ENCODE measurements at places on chromosomes 13 and 19. TPM values are rescaled to one million over a fixed set of nuclear protein-coding genes. Genes with fewer than 3 reads are reported as not detected.

DNA sequence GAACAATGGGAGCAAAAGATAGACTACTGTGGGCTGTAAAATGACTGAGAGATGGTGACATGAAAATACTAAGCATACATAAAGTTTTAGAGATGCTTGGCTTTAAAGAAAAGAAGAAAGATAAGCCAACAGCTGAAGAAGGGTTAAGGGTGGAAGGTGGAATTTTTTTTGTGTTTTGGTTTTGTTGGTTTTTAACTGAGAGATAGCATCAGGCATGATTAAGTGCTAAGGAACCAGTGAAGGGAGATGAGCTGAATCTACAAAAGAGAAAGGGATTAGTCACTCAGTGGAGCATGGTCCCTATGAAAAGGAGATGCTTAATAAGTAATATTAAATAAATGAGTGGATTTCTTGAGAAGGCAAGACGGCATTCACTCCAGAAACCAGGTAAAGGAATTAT is 12.5 kb upstream of the TBC1D4 start:
- H3K4me1 ChIP-seq, result no peaks in the 10 kb centered on the region
- H3K4me3 ChIP-seq, result no peak overlapping the region
- H3K27ac ChIP-seq, result no peak overlapping the region
- H3K36me3 ChIP-seq, result no peaks in the 10 kb centered on the region
- no peak for DNase-seq

GRCh38 chr13:95060014-95060519 is 241.2 kb downstream of the ABCC4 start:
- H3K4me3 ChIP-seq, result no peak overlapping the region
- no peaks in the 10 kb centered on the region for H3K36me3 ChIP-seq
- no peak overlapping the region for H3K27ac ChIP-seq
- peak; percentile 14 for DNase-seq
- H3K27me3 ChIP-seq, result no peaks in the 10 kb centered on the region
- H3K4me1 ChIP-seq, result no peaks in the 10 kb centered on the region

DNA sequence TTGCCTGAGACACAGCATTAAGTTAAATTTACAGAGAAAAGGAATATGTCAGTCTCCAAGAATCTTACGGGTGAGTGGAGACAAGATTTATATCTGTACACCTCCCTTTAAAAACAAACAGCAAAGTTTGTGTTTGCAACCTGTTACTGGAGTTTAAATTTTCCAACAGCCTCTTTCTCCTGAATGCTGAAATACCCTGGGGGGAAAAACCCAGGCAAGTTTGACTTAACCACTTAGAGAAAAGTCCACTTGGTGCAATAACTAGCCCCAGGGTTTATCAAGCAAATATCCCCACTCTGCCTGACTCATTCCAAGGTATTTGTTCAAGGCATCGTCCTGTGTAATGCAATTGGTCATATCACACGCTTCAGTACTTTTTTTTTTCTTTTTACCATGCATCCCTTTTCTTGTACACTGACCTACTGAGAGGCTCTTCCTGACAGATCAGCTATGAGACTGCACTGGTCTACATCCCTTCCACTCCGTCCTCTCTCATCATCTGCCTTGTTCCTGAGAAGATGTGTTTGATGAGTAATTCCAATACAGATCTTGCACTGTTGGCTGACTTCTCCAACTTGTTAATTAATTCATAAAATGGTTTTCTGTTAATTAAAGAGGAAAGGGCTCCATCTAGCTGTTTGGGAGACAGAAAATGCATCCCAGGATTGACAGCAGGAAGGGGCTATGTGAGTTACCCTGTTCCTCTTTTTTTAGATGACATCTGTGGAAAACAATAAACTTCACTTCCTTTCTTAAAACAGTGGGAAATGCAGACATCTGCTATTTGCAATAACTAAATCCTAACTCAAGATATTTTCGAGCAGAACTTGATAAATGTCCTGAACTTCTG is 212.5 kb upstream of the IRS2 start:
- no peaks in the 10 kb centered on the region for H3K36me3 ChIP-seq
- DNase-seq, result peak; percentile 65
- no peak overlapping the region for H3K4me3 ChIP-seq
- H3K4me1 ChIP-seq, result peaks cover 7% of the 10 kb centered on the region
- H3K27me3 ChIP-seq, result no peaks in the 10 kb centered on the region
- H3K27ac ChIP-seq, result no peak overlapping the region

DNA sequence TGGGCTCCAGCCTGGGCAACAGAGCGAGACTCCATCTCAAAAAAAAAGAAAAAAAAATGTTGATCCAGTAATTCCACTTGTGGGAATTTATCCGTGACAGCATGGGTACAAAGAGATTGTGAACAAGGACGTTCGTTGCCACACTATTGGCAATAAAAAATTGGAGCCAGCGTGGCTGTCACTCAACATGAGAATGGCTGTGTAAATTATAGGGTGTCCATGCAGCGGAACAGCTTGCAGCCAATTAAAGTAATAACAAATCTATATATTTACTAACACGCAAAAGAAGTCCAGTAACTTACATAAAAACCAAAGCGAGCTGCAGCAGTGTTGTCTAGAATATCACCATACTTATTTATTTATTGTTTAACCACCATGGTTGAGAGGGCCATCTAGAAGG is 19.3 kb downstream of the DPF1 start:
- no peak for DNase-seq
- H3K4me1 ChIP-seq, result peaks cover 25% of the 10 kb centered on the region
- no peak overlapping the region for H3K4me3 ChIP-seq
- H3K27ac ChIP-seq, result no peak overlapping the region
- H3K36me3 ChIP-seq, result peaks cover 39% of the 10 kb centered on the region

DNA sequence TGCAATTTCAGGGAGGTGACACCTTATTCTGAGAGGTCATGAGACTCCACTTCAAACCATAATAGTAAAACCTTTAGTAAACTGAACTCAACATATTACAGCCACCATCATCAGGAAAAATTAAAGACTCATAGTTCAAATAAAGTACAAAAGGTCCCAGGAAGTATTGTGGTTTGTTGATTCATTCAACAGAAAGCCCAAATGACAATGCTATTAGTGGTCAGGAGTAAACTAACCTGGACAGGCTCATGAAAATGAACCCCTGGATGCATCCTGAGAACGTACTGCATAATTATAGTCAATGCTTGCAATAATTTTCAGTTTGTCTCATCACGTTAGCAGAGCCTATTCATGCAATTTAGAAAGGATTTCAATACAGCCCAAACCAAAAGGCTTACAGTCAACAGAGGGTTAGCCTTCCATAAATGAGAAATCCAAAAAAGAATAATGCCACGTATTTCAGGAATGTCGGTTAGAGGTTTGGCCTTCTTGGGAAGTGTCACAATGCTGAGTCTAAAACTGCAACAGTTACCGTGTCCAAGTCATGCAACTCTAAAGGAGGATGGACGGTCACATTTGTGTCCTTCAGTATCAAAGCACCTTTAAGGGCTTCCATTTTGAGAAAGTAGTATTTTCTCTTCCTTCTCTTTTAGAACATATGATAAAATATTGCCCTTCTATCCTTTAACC is 280.8 kb downstream of the ABCC4 start:
- H3K36me3 ChIP-seq, result no peaks in the 10 kb centered on the region
- H3K27ac ChIP-seq, result no peak overlapping the region

DNA sequence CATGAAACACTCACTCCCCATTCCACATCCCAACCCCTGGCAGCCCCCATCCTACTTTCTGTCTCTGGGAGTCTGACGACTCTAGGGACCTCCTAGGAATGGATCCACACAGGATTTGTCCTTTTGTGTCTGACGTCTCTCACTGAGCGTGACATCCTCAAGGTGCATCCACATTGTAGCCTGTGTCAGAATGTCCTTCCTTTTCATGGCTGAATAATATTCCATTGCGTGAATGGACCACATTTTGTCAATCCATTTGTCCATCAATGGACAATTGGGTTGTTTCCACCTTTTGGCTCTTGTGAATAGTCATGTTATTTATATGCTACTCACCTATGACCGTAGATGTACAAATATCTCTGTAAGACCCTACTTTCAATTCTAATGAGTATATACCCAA is 16.8 kb upstream of the NMRK2 start:
- no peak overlapping the region for H3K4me3 ChIP-seq
- no peak for DNase-seq
- H3K36me3 ChIP-seq, result no peaks in the 10 kb centered on the region
- no peak overlapping the region for H3K27ac ChIP-seq
- no peaks in the 10 kb centered on the region for H3K4me1 ChIP-seq

- H3K27me3 ChIP-seq, result no peaks in the 10 kb centered on the region
- H3K4me3 ChIP-seq, result no peak overlapping the region
- H3K36me3 ChIP-seq, result peaks cover 28% of the 10 kb centered on the region
- no peak for DNase-seq
Measured at GRCh38 chr19:12763100-12763499, 11.5 kb downstream of the BEST2 start.

GRCh38 chr19:30781047-30781446 is 408.9 kb downstream of the ZNF536 start:
- peaks cover 18% of the 10 kb centered on the region for H3K4me1 ChIP-seq
- H3K27ac ChIP-seq, result peak overlapping the region; percentile 13
- H3K4me3 ChIP-seq, result no peak overlapping the region
- no peaks in the 10 kb centered on the region for H3K36me3 ChIP-seq
- no peaks in the 10 kb centered on the region for H3K27me3 ChIP-seq

DNA sequence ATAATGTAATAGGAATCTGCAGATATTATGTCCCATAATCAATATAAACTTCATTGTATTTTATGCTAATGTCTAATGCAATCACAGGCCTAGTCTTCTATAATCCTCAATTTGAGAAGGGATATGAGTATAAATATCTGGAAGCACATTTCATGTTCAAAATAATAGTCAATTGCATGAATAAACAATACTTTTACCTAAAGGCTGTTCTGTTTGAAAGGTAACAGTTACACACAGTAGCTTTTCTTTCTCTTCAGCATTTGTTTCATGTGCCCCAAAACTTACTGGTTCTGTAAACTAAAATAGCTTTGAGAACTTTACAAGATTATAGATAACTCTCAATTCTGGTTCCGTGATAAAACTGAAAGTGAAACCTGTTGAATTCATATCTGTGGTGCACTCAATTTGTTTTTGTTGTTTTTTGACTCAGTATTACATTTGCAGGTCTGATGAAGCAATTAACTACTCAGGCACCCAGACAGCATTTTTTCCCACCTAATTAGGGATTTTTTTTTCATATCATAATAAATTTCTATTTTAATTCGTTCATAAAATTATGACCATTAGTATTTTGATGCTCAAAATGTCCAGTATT is 1193.8 kb downstream of the SLITRK1 start:
- no peaks in the 10 kb centered on the region for H3K36me3 ChIP-seq
- H3K4me1 ChIP-seq, result no peaks in the 10 kb centered on the region
- peak; percentile 8 for DNase-seq
- H3K4me3 ChIP-seq, result no peak overlapping the region
- H3K27me3 ChIP-seq, result no peaks in the 10 kb centered on the region
- H3K27ac ChIP-seq, result no peak overlapping the region

- H3K27me3 ChIP-seq, result no peaks in the 10 kb centered on the region
- H3K27ac ChIP-seq, result no peak overlapping the region
- no peaks in the 10 kb centered on the region for H3K4me1 ChIP-seq
- DNase-seq, result no peak
- no peak overlapping the region for H3K4me3 ChIP-seq
Measured at GRCh38 chr13:43246382-43246781, 223.0 kb downstream of the DNAJC15 start.

- no peak overlapping the region for H3K27ac ChIP-seq
- no peak overlapping the region for H3K4me3 ChIP-seq
- H3K4me1 ChIP-seq, result peaks cover 3% of the 10 kb centered on the region
- H3K27me3 ChIP-seq, result peaks cover 92% of the 10 kb centered on the region
- H3K36me3 ChIP-seq, result no peaks in the 10 kb centered on the region
- no peak for DNase-seq
Measured at GRCh38 chr19:1766800-1767352, 13.6 kb downstream of the ONECUT3 start.

- H3K4me3 ChIP-seq, result no peak overlapping the region
- no peaks in the 10 kb centered on the region for H3K36me3 ChIP-seq
- DNase-seq, result no peak
- H3K27me3 ChIP-seq, result no peaks in the 10 kb centered on the region
Measured at GRCh38 chr13:25570185-25570584, 198.4 kb downstream of the ATP8A2 start.

GRCh38 chr19:40235238-40236025 is 8.9 kb upstream of the CCNP start:
- no peak for DNase-seq
- no peak overlapping the region for H3K4me3 ChIP-seq
- H3K27ac ChIP-seq, result no peak overlapping the region
- peaks cover 75% of the 10 kb centered on the region for H3K36me3 ChIP-seq
- H3K27me3 ChIP-seq, result no peaks in the 10 kb centered on the region

GRCh38 chr13:29483211-29483610 is 112.3 kb downstream of the SLC7A1 start:
- no peak overlapping the region for H3K27ac ChIP-seq
- peaks cover 2% of the 10 kb centered on the region for H3K27me3 ChIP-seq
- peaks cover 9% of the 10 kb centered on the region for H3K36me3 ChIP-seq
- DNase-seq, result no peak

DNA sequence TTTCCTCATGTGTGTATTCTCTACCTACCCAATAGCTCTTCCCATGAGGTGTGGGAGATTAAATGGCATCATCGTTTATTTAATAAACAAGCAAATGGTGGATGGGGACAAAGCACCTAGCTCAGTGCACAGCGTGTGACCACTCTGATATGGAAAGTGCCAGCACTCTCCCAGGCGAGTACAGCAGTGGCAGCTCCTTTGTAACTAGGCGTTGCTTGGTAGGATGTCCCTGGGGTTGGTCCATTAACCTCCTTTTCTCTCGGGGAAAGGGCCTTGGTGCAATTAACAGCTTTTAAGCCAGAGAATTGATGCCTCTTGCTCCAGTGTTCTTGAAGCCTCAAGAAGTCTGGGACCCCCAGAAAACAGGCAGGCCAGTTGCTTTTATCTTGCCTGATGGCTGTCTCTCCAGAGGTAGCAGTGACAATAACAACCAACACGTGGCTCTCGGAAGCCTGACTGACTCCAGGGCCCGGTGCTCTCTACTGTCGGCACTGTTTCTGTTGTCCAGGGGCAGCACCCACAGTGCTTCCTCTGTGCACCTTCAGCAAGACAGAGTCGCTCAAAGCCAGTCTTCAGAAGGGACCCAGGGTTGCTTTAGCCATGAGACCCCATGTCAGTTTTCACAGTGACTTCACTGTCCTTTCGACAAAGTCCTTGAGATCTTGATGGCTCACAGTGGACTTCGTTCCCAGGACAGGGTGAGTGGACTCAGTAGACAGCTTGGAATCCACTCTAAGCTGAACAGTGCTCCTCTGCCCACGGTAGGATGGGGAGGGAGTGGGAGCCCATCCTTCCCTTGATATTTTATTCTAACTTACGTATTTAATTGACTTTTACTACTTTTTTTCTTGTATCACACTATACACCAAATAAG is 33.9 kb upstream of the NPAS1 start:
- no peak overlapping the region for H3K27ac ChIP-seq
- H3K4me3 ChIP-seq, result no peak overlapping the region
- DNase-seq, result no peak
- H3K27me3 ChIP-seq, result no peaks in the 10 kb centered on the region
- peaks cover 29% of the 10 kb centered on the region for H3K36me3 ChIP-seq

The MBD3L4 gene
- total RNA-seq, result not detected

The GARRE1 gene
- total RNA-seq, result 18.0 TPM

The IL4I1 gene
- total RNA-seq, result 0.53 TPM

The SULT2A1 gene
- not detected for total RNA-seq

The MAMSTR gene
- 29.2 TPM for total RNA-seq

The CYP4F11 gene
- not detected for total RNA-seq

The RASGRP4 gene
- 0.98 TPM for total RNA-seq

The LDLR gene
- 13.9 TPM for total RNA-seq

The SHD gene
- total RNA-seq, result 40.1 TPM
